ENCODE measurements at places on chromosomes 6 and 20.

DNA sequence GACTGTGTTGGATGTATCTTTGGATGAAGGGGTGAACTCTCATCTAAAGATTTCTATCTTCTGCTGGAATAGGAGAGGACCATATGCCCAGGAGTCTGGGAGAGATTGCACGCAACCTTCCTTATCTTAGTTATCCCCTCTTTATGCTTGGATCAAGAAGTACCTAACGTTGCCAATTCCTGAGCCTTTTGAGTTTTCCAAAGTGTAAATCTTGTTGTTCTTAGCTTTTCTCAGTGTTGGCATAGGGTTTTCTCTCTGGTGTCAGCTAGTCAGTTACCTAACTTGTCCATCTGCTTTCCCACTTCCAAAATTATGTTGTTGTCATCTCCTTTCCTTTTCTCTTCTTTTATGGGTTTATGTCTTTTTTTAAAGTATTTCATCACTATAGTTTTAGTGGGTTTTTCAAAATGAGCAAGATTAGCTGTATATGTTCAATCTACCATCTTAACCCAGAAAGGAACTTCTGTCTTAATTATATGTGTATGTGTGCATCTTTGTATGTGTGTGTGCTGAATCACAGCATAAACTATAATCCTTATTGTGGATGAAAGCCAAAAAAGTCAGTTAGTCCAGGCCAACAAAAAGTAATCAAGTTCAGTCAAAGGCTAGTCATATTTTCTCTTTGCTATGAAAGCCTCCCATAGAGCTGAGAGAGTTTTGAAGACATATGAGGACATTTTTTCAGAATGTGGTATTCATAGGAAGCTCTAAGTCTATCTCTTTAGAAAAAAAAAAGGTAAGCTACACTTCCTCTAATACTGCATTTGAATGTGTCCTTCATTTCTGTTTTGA, 72.1 kb downstream of the KHDC1L start:
- no peak for DNase-seq

- DNase-seq = no peak
Observed at GRCh38 chr6:150755042-150755441, 110.5 kb upstream of the MTHFD1L start.

- no peak for DNase-seq
Observed at GRCh38 chr6:27066802-27067201, 180.7 kb upstream of the PRSS16 start.

GRCh38 chr6:68729377-68729903, 94.4 kb downstream of the ADGRB3 start:
- no peak for DNase-seq

DNA sequence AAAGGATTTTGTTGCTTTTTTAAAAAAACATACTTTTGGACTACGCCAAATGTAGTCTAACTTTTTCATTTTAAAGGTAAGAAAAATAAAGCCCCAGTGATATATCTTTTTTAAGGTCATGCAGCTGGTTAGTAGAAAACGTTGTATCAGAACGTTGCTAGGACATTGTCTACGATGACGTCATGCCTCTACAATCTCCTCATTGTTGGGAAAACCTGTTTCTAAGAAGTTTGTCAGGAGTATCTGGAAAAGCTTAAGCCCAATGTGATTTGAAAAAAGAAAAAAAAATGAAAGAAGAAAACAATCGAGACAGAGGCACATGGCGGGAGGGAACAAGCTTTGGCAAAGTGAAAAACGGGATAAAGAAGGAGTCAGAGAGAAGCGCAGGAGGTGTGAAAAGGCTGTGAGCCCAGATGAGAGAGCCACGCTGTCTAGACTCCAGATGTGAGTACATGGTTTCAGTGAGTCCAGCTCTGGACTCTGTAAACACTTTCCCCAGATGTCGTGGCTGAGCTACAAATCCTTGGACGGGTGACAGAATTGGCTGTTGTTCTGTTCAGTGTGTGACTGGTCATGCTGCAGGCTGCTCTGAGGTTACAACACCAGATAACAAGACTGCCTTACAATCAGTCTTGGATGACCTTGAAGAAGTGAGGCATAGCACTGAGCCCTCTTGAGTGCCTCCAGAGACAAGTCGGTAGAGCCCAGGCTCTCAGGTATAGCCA, 656.7 kb upstream of the ID4 start:
- no peak for DNase-seq

GRCh38 chr6:128370072-128370471, 150.3 kb downstream of the PTPRK start:
- DNase-seq = no peak

DNA sequence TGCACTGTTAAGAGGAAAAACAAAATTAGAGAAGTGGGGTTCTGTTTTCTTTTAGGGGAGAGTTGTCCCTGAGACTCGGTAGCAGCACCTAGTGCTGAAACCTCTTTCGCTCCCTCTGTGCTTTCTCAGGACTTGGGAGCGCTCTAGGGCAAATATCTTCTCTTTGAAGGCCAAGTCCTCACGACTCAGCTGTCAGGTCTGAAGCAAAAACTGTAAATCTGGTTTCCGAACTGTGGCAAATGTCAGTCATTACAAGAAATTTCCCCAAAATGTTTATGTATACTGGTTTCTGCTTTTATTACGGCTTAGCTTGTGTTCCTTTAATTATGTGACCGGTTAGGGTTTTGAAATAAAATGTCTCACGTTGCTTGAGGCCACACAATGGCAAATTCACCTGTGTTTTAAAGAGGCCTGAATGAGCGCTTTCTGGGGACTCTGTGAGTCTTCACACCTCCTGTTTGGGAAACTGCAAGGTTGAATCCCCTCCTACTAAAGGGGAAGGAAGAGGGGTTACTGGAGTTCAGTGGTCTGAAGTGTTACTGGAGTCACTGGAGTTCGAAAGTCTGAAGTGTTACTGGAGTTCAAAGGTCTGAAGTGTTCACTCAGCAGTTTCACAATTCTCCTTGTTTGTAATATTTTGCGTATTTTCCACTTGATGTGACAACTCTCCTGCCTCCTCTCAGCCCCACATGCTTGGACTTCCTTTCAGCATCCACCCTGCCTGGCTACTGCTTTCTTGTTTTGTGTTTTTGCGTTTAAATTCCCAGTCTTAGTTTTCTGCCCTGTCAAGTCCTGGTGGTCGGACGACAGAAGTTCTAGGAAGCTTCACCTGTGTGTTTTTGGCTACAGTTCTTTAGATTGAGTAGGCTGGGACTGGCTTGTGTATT, 1.6 kb downstream of the SMPDL3A start:
- no peak for DNase-seq

DNA sequence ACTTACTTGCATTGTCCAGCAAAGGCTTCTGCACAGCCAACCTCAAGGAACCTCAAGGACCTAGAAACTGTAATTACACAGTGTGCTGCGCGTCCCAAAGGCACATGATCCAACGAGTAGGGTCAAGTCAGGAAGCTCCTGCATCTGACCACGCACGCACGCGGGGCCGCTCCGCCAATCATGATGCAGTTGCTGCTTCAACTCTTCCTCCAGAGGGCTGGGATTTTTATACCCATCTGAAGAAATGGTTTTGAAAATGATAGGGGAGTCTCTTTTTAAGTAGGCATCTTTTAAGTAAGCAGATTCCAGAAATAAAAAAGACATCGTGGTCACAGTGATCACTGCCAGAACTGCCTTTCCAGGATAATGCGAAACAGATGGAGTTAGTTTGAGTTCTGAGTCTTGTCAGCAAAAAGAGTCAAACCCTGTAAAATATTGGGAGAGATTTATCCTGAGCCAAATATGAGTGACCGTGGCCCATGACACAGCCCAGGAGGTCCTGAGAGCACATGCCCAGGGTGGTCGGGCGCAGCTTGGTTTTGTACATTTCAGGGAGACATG, 34.0 kb downstream of the KIF25 start:
- no peak for DNase-seq

DNA sequence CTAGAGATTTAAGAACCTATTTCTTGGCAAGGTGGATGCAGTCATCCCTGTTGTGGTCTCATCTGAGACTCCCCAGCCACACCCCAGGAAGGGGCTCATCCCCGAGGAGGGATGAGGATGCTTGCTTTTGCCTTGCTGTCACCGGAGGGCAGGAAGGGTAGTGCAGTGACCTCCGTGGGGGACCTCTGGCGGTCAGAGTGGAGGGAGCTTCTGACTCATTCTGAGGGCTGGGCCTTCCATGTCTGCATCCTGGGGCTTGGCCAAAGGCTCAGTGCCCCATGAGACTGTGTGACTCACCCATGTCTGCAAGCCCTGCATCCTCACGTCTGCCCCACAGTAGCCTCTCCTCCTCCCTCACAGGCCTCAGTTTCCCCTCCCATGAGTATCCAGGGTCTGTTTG, 38.7 kb downstream of the UQCC2 start:
- DNase-seq = no peak

GRCh38 chr20:41407607-41408006, 41.0 kb upstream of the EMILIN3 start:
- no peak for DNase-seq

DNA sequence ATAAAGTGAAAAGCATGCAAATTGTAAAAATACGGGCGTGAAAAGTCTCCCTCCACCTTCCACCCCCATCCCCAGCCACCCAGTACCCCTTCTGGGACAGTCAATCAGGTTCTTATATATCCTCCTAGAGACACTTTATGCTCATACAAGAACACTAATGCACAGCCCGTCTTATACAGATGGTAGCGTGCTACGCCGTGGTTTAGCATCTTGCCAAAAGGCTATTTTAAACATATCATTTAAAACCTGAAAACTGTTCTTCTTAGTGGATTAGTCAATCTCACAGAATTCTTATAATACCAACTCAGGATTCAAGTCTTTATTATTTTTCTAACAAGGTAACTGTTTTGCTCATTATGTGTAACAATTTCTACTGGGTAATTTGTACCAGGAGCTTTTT, 57.2 kb upstream of the MRPS10 start:
- DNase-seq = no peak

- DNase-seq = no peak
Observed at GRCh38 chr6:128251445-128252340, 268.7 kb downstream of the PTPRK start.

DNA sequence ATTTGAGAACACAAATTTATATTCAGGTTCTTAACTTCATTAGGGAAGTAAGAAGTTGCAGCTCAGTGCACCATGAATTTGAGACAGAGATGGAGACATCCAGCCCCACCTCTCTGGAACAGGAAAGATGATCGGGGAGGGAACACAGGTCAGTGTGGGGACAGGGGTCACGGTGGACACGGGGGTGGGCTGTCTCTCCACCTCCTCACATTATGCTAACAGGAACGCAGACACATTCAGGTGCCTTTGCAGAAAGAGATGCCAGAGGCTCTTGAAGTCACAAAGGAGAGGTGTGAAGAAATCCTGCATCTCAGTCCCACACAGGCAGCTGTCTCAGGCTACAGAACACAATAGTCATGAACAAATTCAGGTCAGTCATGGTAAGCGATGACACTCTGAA, 3.1 kb downstream of the HLA-C start:
- DNase-seq = no peak

DNA sequence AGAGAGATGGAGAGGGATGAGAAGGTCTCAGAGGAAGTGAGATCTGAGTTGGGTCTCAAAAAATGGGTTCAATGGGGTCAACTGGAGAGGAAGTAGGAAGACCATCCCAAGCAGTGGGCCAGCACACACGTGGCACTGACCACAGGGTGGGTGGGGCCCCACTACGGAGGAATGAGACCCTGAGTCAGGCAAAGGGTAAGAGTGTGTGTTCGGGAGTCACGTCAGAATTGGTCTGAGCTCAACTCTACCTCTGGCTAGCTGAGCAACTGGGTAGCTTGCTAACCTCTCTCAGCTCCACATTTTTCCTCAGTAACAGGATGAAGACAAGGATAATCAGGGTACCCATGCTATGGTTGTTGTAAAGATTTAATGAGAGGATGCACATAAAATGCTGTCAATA, 79.0 kb downstream of the TRERF1 start:
- no peak for DNase-seq

GRCh38 chr6:31587791-31588777, 2.0 kb downstream of the LST1 start:
- no peak for DNase-seq
